Dermis microvascular lymphatic vessel endothelial cell (primary cell): ENCODE measurements at places on chromosomes 1 and 21. TPM values are rescaled to one million over a fixed set of nuclear protein-coding genes. Genes with fewer than 3 reads are reported as not detected.

The REN gene
- 0.13 TPM in 1 of 2 replicates, not detected in the other for total RNA-seq

The PLEKHA6 gene
- 0.89 and 1.5 TPM in 2 replicates for total RNA-seq

The LAMC2 gene
- total RNA-seq = 12.6 and 39.9 TPM in 2 replicates

GRCh38 chr1:223788746-223789415 is 56.9 kb downstream of the TP53BP2 start:
- DNase-seq = no peak

DNA sequence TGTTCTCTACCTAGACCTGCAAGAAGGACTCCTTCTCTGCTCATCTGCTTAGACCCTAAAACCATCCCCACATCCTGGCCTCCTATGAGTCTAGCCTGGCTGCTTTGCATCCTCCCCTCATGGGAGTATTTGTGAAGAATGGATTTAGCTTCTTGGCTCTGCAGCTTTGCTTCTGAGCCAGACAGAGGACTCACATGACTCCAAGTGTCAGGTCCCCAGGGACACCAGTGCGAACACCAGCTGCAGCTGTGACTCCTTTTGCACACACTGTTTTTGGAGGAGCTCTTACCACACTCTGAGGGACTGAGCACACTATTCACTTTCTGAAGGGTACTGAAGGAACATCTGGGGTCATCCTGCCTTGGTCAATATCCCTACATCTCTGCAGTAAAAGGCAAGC is 131.8 kb upstream of the SGIP1 start:
- no peak for DNase-seq
